ENCODE measurements at places on chromosomes 5 and 9. TPM values are rescaled to one million over a fixed set of nuclear protein-coding genes. Genes with fewer than 3 reads are reported as not detected.

GRCh38 chr5:123454259-123454911 lies 31.2 kb upstream of the CEP120 start:
- H3K4me1 ChIP-seq, result no peaks in the 10 kb centered on the region
- H3K27me3 ChIP-seq, result no peaks in the 10 kb centered on the region
- no peak for DNase-seq
- H3K36me3 ChIP-seq, result no peaks in the 10 kb centered on the region

GRCh38 chr9:29220596-29221251 lies 1647.4 kb upstream of the C9orf72 start:
- no peak overlapping the region for H3K4me3 ChIP-seq
- H3K27ac ChIP-seq, result no peak overlapping the region
- peaks cover 14% of the 10 kb centered on the region for H3K27me3 ChIP-seq
- H3K4me1 ChIP-seq, result no peaks in the 10 kb centered on the region
- H3K36me3 ChIP-seq, result no peaks in the 10 kb centered on the region

The ARSK gene
- 14.5 TPM for total RNA-seq

- peaks cover 3% of the 10 kb centered on the region for H3K36me3 ChIP-seq
- H3K27ac ChIP-seq, result no peak overlapping the region
- no peak for DNase-seq
- H3K27me3 ChIP-seq, result no peaks in the 10 kb centered on the region
These were observed 536 bp upstream of the COMMD10 start for GRCh38 chr5:116084287-116084691.

- H3K4me1 ChIP-seq, result no peaks in the 10 kb centered on the region
- peaks cover 71% of the 10 kb centered on the region for H3K27me3 ChIP-seq
- DNase-seq, result peak; percentile 79
- no peak overlapping the region for H3K27ac ChIP-seq
These were observed 727 bp downstream of the TRIM7 start for GRCh38 chr5:181204113-181204825.

DNA sequence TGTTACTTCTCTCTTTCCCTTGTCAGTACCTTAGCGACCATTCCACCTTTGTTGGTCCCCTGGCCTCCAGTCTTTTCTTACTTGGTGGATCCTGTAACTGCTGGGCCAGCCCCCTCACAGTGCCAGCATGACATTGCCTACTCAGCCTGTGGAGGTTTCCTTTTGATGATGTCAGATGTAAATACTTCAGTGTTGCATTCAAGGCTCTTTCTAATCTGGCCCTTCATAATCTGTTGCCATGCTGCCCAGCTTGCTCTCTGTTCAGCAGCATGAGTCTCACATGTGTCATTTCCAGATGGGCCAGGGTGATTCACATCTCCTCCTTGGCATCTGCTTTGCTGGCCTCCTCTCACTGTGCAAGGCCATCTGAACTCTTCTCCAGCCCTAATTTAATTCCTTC lies 57.1 kb downstream of the MAST4 start:
- H3K4me3 ChIP-seq, result no peak overlapping the region
- H3K36me3 ChIP-seq, result no peaks in the 10 kb centered on the region
- no peak for DNase-seq
- H3K27ac ChIP-seq, result no peak overlapping the region

DNA sequence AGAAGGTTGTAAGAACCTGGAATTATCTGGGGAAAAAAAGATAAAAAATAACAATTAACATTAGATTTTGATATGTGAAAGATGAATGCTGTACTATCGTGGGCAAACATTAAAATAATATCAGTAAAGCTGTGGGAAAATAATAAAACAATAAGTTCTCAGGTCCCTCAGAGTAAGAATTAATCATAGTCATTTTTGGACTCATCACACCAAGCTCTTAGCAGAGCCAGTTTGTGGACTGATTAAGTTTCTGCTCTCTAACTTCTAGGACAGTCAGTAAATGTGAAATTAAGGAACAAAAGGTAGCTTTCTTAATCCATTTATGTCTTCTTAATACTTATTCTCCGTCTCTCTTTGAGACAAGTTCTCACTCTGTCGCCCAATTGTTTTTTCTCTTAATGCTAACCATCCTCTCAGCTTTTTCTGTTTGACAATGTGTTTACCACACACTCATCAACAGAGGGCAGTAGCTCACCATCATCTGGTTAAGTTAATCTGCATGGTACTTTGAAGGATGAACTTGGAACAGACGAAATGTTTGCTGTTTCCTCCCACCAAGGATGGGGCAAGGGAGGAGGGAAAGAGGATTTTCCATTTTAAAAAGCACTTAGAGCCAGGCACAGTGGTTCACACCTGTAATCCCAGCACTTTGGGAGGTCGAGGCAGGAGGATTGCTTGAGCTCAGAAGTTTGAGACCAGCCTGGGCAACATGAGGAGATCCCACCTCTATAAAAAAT lies 5.3 kb upstream of the ACO1 start:
- no peaks in the 10 kb centered on the region for H3K36me3 ChIP-seq
- H3K4me3 ChIP-seq, result no peak overlapping the region
- no peak overlapping the region for H3K27ac ChIP-seq
- H3K4me1 ChIP-seq, result no peaks in the 10 kb centered on the region
- peaks cover 43% of the 10 kb centered on the region for H3K27me3 ChIP-seq

- peaks cover 14% of the 10 kb centered on the region for H3K4me1 ChIP-seq
- DNase-seq, result peak; percentile 30
- H3K36me3 ChIP-seq, result no peaks in the 10 kb centered on the region
- H3K27me3 ChIP-seq, result no peaks in the 10 kb centered on the region
These were observed 177.0 kb upstream of the PPP1R26 start for GRCh38 chr9:135302329-135303279.

DNA sequence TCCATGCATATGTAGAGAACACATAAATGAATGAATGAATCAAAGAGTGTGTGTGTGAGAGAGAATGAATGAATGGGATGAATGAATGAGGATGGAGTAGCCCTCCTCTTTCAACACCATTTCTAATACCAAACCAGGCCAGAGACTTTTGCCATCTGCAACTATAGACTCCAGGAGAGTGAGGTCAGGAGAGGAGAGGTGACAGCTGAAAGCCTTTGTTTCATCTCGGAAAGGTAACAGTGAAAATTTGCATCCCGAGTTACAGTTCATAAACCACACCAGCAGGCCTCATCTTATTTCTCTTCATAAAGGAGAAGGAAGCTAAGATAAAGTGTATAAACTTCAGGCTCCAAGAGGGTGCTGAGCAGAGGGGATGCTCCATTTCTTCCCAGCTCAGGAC lies 255.3 kb upstream of the KLF4 start:
- H3K36me3 ChIP-seq, result no peaks in the 10 kb centered on the region
- no peak overlapping the region for H3K4me3 ChIP-seq
- H3K4me1 ChIP-seq, result no peaks in the 10 kb centered on the region

DNA sequence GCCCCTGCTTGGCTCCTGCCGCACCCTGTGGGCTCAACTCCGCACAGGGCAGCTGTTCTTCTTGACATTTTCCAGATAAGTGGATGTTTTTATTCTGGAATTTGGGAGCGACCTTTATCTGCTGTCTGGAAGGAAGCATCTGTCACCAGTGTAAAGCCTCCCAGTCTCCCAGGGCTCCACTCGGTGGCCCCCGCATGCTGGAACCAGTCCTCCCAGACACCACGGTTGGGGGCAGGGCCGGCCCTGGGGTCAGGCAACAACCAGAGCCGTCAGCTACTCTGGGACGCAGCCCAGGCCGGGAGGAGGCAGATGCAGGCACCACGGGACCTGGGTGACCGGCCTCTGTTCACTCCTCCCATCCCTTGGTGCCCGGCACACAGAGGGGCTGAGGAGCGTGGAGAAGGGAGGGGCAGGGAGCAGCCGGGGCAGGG lies 92.8 kb upstream of the ADAMTS2 start:
- H3K4me1 ChIP-seq, result no peaks in the 10 kb centered on the region
- no peaks in the 10 kb centered on the region for H3K36me3 ChIP-seq
- H3K27ac ChIP-seq, result no peak overlapping the region
- DNase-seq, result peak; percentile 42
- no peak overlapping the region for H3K4me3 ChIP-seq

The SLC28A3 gene
- not detected for total RNA-seq

The EIF4EBP3 gene
- total RNA-seq, result 5.9 TPM

The WDR38 gene
- not detected for total RNA-seq

The DNLZ gene
- 19.9 TPM for total RNA-seq

- H3K27ac ChIP-seq, result no peak overlapping the region
- no peaks in the 10 kb centered on the region for H3K36me3 ChIP-seq
- no peak overlapping the region for H3K4me3 ChIP-seq
- H3K4me1 ChIP-seq, result peaks cover 4% of the 10 kb centered on the region
- no peak for DNase-seq
These were observed 429.0 kb upstream of the ZNF608 start for GRCh38 chr5:125175348-125176004.

DNA sequence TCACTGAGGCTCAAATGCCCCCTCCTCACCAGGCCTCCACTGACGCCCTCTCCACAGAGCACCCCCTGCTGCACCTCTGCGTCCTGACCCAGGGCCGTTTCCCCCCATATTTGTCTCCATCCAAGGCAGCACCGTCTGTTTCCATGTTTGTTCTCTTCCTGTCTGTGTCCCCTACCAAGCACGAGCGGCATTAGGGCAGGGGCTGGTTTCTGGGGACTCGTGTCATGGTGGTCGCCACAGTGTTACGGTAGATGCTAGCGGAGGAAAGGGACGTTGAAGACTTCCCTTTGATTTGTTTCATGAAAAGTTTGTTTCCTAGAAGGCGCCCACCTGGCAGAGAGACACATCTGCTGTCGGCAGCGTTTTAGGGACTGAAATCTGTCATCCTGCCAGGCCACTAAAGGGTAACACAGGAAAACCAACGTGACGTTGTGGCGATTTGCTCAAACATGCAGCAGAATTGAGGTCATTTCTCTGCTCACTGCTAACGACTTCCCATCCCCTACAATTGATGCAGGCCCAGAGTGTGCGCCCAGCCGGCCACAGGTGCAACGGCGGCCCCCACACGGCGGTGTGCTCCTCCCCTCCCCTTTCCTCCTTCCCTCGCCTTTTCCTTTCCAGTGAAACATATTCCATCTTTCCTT lies 79.3 kb upstream of the IRX4 start:
- H3K4me3 ChIP-seq, result no peak overlapping the region
- no peaks in the 10 kb centered on the region for H3K4me1 ChIP-seq
- no peaks in the 10 kb centered on the region for H3K27me3 ChIP-seq

- no peaks in the 10 kb centered on the region for H3K4me1 ChIP-seq
- H3K36me3 ChIP-seq, result no peaks in the 10 kb centered on the region
- H3K27me3 ChIP-seq, result peaks cover 19% of the 10 kb centered on the region
- DNase-seq, result no peak
- no peak overlapping the region for H3K27ac ChIP-seq
These were observed 7.6 kb upstream of the FAM163B start for GRCh38 chr9:133616643-133617405.

DNA sequence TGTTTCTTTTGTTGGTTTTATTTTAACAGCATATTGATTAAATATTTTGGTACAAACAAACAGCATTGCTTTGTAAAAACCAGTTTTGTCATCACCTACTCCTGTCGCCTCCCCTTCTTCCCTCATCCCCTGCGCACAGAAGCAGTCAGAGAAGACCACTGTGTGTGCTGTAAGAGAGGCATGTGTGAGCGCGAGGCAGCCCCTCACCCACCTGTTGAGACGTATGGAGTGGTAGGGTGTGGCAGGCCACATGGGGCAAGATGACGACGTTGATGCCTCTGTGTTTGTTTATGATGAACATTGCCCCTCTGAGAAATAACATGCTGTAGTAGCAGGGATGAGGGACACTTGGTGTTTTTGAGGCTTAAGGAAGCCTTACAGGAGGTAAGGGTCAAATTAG lies 71.3 kb downstream of the GPR21 start:
- peaks cover 5% of the 10 kb centered on the region for H3K4me1 ChIP-seq
- H3K36me3 ChIP-seq, result peaks cover 71% of the 10 kb centered on the region
- no peak overlapping the region for H3K27ac ChIP-seq

The TSLP gene
- total RNA-seq, result 0.27 TPM

GRCh38 chr5:58107704-58108103 lies 352.2 kb downstream of the PLK2 start:
- no peaks in the 10 kb centered on the region for H3K27me3 ChIP-seq
- no peak overlapping the region for H3K27ac ChIP-seq
- no peaks in the 10 kb centered on the region for H3K4me1 ChIP-seq
- H3K36me3 ChIP-seq, result no peaks in the 10 kb centered on the region
- no peak for DNase-seq

Data from endodermal cell (in vitro differentiated cells).